ENCODE measurements at places on chromosomes 7 and 10.

GRCh38 chr10:103828587-103829197 lies 26.7 kb downstream of the SH3PXD2A start:
- DNase-seq: no peak

DNA sequence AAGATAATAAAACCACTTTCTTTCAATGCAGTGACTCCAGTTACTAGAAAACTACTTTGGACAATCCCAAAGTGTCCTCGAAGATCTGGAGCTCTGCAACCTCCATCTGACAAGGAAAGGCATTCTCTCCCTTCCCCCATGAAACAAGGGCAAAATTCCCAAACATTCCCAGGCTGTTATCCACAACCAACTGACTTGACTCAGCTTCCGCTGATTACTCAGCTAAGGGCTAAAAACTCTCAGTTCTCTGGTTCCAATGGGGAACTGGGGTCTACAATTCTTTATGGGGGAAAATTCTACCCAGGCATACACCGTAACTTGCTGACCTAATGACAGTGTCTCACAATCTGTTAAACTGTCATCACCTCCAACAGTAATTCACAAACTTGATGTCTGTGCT lies 48.4 kb downstream of the SFMBT2 start:
- DNase-seq: no peak

DNA sequence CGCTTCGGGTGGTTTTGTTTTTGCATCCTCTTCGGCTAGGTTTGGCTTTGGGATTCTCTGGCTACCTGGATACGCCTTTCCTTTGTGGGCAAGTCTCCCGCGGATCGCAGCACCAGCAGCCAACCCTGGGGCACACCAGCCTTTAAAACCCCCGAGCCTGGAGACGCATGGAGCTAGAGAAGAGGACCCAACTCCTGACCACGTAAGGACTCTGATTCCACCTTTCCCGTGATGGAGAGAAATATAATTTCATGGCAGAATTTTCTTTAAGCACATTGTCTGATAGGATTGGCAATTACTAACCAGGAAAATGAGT lies 535.4 kb upstream of the GALNT17 start:
- DNase-seq: no peak

DNA sequence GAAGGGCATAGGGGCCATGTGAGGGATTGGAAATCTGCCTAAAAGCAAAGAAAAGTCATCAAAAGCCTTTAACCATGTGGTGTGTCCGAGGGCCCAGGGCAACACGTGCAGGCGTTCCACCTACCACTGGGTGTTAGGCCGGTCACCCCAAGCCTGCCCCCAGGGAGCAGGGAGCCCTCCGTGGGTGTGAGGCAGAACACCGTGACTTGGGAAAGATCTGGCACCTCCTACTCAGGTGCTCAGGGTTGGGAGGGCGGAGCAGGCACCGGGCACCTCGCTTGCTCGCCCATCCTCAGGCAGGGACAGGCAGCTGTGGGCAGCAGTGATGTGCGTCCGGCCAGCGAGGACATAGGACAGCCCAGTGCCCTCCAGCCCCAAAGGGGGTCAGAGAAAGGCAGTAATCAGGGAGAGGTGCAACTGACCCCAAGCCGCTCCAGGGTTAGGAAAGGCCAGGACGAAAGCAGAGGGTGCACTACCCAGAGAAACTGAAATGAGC lies 80.7 kb upstream of the CHST15 start:
- DNase-seq: no peak

DNA sequence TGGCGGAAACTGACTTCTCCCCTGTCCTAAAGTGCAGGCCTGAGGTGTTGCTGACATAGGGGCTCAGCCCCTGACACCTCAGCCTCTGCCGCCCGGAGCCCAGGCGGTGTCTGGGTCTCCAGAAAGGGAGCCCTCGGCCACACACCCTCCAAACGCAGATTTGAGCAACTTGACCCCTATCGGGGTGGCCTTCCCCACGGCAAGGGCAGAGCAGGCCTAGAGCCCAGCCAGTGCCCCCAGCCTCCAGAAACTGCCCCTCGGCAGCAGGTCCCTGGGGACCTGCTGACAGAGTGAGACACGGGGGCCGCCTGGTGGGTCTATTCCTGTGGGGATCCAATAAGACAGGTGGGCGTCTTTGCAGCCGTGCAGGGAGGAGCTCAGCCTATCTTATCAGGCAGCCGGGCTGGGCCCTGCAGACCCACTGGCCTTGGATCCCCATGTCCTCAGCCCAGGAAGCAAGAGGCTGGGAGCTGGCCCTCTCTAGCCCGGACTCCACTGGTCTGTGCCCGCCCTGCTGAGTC lies 11.0 kb downstream of the TMEM184A start:
- no peak for DNase-seq

- no peak for DNase-seq
These were observed 128.5 kb downstream of the BTAF1 start for GRCh38 chr10:92052088-92052487.

DNA sequence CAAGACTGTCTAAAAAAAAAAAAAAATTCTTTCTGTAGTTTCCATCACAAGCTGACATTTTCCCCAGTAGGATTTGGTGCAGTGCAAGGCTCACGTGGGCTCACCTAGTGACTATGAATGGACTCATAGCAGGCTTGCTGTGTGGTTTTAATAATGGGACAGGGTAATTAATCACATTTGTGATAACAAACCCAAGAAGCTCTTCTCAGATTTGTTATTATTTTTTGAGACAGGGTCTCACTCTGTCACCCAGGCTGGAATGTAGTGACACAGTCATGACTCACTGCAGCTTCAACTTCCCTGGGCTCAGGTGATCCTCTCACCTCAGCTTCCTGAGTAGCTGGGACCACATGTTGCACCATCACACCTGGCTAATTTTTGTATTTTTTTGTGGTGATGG lies 40.0 kb downstream of the NACAD start:
- no peak for DNase-seq

DNA sequence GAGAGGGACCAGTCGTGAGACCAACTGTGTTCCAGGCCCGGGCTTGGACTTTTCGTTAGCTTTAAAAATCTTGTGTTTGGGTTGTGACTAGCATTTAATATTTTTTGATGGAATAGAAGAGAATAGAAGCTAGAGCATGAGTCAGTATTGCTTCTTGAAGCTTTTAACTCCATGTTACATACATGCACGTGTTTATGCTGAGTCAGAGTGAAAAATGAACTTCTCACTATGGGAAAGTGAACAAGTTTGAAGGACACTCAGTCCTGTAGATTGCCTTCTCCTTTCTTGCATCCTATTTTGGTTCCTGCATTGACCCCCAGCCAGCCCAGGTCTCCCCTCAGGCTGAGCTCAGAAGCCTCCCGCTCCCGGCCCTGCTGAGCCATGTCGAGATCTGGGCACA lies 31.8 kb downstream of the GHRHR start:
- DNase-seq: no peak

GRCh38 chr10:132858121-132859081 lies 72.5 kb upstream of the NKX6-2 start:
- no peak for DNase-seq

DNA sequence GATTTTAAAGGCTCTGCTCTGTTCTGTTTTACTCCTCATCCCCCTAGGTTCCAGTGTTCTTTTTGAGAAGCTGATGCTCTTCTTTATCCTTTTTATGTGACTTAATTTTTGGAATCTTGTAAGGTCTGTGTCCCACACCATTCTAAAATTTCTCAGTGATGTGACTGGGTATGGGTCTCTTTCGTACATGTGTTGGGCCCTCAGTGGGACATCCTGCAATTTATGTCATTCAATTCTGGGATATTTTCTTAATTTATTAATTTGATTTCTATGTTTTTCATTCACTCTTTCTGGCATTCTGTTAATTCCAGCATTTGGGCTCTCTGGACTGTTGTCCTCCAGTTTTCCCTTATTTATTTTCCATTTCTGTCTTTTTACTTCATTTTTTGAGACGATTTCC lies 19.4 kb downstream of the CCDC126 start:
- DNase-seq: no peak

GRCh38 chr7:73342645-73343044 lies 14.7 kb downstream of the FKBP6 start:
- DNase-seq: no peak

- DNase-seq: no peak
These were observed 101.3 kb upstream of the TBX20 start for GRCh38 chr7:35355199-35355598.

DNA sequence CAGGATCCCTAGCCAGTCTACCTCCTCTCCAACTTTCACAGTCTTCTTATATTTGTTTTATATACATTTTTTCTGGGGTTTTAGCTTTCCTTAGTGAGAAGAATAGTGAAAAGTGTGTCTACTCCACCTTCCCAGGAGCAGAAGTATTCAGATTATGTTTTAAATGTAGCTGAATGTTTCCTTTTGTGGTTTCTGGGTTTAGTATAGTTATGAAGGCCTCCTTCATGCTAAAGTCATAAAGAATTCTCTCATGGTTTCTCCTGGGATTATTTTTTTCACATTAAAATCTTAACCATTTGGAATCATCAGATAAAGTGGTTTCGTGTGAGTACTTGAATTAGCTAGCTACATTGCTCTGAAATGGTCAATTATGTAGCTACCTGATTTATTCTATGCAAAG lies 50.9 kb downstream of the ANKMY2 start:
- no peak for DNase-seq
